H9 (cell line): ENCODE measurements at places on chromosomes 7 and 10.

DNA sequence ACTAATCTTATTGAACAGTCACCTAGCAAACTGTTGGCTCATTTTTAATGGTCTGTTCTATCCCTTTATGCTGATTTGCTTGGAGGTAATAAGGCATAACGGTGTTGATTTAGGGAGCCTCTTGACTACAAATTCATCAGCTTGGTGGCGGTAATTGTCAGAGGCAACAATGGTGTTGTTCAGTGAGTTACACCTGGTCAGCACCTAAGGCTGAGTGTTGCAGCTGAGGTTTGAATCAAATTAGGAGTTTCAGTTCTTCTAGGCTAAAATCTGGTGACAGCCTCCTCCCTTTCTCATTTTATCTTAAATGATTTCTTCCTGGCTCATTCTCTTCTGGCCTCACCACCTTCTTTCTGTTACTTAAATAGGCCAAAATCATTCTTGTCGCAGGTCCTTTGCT lies 42.3 kb upstream of the SP8 start:
- DNase-seq: no peak

DNA sequence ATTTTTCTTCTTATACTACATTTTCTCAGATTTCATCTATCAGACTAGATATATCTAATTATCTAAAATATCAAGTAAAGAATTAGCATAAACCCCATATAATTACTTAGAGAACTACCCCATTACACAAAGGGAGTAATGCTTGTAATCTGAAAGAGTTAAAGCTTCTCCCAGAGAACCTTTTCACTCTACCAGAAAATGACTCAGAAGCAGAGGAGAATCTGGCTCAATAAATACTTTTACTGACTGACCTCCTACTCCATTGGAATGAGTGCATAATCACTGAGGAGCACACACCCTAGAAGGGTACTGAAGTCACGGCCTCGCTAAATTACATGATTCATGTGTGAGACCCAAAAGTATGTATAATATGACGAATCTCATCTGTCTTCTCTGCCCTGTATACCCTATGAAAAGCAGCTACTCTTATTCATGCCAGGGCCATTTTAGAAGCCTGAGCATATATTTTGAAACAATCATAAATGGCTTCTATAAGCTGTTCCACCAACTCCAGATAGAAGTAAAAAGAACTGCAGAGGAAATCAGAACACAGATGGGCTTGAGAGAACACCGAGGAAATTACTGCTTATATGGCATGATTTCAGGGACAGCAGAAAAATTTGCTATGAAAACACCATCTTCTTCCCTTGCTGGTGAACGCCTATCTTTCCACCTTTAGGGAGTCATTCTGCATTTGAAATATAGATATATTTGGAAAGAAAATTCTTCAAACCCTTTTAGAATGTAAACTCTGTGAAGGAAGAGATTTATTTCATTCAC lies 32.7 kb downstream of the DNMBP start:
- DNase-seq: no peak

DNA sequence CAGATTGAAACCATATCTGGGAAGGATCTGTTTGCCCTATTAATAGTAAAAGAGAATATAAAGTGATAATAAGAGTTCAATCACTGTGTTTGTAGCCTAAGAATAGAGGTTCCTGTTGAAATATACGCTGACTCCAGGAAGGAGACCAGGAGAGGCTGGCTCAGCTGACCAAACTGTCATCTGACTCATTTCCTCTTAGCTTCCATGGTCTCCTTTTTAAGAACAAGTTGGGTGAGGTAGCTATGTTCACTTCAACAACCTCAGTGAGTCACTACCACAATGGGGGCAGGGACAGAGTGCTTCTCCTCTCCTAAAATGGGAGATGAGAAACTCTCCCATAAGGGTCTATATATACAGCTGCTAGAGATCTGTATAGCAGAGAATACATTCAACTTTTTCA lies 543.3 kb downstream of the CALN1 start:
- DNase-seq: no peak

- no peak for DNase-seq
Observed at GRCh38 chr10:100968062-100968736, 1.1 kb upstream of the SEMA4G start.

- no peak for DNase-seq
Observed at GRCh38 chr10:69042417-69042816, 45.5 kb upstream of the SRGN start.
